ENCODE measurements at places on chromosomes 1 and 21.

DNA sequence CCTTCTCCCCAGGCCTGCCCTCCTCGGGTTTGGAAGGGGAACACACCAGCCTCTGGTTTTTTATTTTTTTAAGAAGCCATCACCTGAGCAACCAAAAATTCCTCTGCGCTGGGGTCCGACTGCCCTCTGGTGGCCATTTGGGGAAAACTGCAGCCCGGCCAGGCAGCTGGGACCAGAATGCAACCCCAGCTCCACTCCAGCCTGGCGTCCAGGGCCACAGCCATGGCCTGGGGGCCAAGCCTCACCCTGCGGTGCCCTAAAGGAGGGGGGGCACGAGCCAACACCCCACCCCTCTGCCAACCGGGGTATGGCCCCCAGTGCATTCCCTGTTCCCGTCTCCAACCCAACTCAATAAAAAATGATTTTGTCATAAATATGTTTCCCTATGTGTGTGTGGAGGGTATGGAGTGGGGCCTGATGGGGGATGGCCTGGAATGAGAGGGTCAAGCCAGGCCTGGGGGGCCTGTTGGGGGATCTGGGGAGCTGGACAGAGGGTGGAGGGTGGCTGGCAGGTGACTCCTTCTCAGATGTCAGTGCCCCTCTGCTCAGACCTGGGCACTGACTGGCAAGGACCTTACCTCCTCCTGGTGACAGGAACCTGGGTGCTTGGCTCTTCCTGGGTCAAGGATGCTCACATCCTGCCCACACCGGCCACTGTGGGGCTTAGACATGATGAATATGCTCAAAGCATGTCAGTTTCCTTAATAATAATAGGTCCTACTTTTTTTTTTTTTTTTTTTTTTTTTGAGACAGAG, 3.2 kb downstream of the GPR3 start:
- no peak for DNase-seq

- DNase-seq: no peak
Observed at GRCh38 chr1:89112871-89113613, 12.9 kb downstream of the GBP2 start.

GRCh38 chr1:101291562-101292380, 55.0 kb downstream of the S1PR1 start:
- DNase-seq: no peak

DNA sequence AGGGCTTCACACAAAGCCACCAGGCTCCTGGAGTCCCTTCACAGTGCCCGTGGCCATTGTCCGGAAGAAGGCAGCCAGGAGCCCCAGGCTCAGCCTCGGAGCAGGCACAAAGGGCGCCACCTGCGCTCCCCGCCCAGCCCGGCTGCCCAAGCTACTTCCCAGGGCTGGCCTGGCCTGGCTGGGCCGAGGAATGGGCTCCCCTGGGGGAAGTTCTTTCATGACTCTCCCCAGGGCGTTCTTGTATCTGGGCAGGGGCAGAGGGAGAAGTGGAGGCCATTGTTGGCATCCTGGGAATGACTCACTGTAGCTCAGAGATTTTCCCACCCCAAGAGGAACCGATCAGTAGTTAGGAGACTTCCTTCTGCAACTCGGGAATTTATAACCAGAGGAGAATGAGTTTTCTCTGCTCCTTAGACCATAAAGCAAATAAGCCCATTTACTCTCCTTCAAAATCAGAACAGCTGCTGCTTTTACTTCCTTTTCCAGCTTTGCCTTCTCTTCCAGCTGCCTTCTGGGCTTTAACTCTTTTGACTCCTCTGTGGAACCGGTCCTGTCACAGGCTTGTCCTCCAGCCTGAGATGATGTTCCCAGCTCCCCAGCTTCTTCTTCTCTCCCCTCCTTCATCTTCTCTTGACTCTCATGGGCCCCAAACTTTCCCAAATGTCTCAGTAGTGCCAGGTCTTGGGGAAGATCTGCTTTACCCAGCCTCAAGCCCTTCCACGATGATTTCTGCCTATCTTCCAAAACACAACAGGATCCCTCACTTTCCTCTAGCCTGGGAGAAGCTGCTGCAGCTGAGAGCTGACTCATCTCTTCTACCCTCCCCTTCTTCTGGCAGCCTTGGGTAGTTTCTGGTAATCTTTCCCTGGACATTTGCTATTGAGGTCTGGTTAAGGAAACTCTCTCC, 118.7 kb upstream of the CD34 start:
- no peak for DNase-seq

GRCh38 chr1:205578780-205579571, 52.8 kb downstream of the ELK4 start:
- no peak for DNase-seq

- DNase-seq: no peak
Observed at GRCh38 chr1:53987880-53988279, 30.1 kb downstream of the LDLRAD1 start.

DNA sequence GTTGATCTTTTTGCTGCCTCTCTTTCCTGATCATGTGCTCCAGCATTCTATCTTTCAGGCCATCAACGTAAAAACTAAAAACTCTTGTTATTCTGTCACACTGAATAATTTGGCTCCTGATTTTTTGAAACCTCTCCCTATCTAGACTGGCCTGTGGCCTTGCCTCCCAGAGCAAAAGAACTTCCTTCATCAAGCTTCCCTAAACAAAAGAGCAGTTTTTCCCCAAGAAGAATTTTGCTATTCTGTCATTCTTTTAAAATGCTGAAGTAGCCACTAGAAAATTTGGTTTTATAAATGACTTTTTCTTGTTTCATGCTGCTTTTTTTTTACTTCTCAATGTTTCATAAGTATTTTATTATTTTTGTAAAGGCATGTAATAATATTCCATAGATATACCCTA, 37.1 kb upstream of the CR2 start:
- DNase-seq: no peak
